ENCODE measurements at places on chromosomes 6 and 20. TPM values are rescaled to one million over a fixed set of nuclear protein-coding genes. Genes with fewer than 3 reads are reported as not detected.

DNA sequence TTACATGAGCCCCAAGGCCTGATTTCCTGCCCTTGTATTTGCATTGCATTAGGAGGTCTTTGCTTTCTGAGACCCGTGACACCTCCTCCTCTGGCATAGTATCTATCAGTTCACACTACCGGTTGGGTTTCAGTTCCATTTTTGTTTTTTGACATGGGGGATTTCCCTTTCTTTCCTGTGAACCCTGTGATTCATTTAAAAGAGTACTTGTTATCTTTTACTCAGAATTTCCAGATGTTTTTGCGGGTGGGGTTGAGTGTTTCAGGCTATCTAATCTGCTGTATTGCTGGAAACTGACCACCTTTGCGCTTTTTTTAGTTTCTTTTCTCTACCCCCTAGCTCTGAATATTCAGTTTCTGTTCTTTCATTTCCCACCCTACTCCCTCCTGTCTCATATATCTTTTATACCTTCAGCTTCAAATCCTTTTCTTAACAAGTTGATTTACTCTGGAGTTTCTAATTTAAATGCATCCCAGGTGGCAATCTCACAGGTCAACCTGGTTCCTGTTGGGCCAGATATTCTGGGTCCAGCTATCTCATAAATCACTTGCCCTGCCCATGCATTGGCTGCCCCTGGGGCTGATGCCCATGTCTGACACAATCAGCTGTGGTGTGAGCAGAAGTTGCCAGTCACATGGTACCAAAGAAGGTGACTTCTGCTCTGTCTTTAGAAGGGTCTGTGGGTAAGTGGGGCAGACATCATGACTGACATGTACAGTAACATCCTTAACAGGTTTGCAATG is 14.3 kb upstream of the NCOA3 start:
- peak; percentile 84 for DNase-seq

LPA gene
- total RNA-seq, result not detected

DNA sequence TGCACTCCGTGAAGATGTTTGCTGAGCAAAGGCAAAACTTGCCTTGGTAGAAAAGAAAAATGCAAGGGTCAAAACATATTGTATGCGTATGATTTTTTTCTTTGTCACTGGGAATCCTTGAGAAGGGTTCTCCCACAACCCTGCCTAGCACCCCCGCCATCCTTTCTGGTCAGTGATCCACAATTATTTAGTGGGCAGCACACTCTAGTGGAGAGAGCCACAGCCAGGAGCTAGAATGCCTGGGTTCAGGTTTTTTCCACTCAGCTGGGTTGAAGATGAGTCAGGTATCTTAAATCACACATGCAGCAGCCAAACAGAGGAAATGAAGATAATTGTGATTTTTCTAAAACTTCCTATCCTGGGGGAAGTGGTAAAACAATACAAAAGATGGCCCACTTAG is 243.1 kb downstream of the PKHD1 start:
- DNase-seq, result no peak

- DNase-seq, result no peak
Observed at GRCh38 chr20:12321736-12322135, 404.0 kb downstream of the BTBD3 start.

GRCh38 chr6:32868257-32868788 is 14.3 kb downstream of the PSMB9 start:
- peak; percentile 80 for DNase-seq

ZNF76 gene
- total RNA-seq, result 52.2 TPM
